Nucleus accumbens (tissue), 56 donors: ENCODE measurements at places on chromosomes 7 and 10.

DNA sequence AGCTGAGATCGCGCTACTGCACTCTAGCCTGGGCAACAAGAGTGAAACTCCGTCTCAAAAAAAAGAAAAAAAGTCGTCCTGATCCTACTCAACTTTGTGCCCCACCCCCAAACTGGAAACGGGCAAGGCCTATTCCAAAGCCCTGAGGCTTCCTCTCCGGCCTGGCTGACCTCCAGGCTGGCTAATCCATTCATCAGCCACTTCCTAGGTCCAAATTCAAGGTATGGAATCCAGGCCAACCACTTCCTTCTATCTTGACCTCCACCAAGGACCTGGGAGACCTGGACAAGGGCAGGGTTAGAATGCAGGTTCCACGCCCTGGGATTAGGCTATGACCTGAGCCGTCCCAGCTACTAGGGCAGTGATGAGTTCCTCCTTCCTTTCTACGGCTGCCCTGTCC lies 20.4 kb upstream of the EIF4H start:
- no peak for DNase-seq

GRCh38 chr7:41316410-41316809 lies 386.5 kb downstream of the INHBA start:
- DNase-seq: no peak

- DNase-seq: no peak
Observed at GRCh38 chr7:49563693-49564378, 209.6 kb upstream of the VWC2 start.

GRCh38 chr7:126040114-126041045 lies 1110.8 kb upstream of the POT1 start:
- no peak for DNase-seq

DNA sequence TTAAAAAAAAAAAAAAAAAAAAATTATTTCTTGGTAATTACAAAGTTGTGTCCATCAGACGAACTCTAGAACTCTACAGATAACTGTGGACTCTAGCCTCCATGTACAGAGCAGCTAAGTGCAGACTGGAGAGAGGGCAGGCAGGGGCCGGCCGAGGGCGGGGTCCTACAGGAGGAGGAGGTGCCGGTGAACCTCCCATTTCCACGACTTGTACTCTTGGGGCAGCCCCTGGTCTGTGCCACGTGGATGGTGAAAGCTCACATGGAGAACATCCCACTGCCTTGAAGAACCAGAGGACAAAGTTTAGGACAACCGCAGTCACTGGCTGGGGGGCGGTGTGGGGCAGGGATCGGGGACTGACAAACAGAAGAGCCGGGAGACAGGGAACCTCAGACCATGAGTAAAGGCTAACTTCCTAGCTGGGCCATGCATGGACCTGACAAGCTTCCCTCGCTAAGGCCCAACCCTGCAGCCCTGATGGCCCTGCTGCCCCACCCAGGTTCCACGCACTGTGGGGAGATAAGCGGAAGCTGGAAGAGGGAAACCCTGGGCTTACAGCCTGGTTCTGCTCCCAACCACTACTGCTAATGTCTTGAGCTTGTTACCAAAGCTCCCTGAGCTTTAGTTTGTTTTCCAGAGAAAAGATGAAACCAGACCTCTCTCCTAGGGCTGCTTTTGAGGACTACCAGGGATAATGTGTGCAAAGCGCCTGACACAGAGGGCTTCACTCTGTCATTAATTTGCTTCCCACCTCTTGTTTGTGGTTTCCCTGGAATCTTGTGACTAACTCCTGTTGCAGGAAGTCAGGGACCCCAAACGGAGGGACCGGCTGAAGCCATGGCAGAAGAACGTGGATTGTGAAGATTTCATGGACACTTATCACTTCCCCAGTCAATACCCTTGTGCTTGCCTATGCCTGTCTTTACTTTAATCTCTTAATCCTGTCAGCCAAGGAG lies 16.1 kb upstream of the SEC61G start:
- no peak for DNase-seq
